Choroid plexus epithelial cell (primary cell): ENCODE measurements at places on chromosomes 2 and 18.
A peak's percentile ranks its signal among the peaks of the same experiment; 100 is the strongest.

DNA sequence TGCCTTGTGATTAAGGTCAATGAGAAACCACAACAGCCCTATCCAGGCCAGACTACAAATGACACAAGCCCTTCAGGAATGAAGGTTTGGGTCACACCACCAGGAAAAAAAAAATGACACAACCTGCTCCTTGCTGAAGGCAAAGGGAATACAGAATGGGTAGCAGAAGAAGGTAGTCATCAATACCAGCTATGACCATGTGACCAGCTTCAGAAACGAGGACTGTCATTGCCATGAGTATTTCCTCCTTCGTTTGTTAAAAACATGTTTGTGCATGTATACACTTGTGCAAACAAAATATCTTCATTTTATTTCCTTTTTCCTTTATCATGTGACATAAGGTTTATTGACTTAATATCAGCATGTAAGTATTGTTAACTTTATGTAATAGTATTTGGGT, 226.6 kb downstream of the CDH19 start:
- DNase-seq = no peak

DNA sequence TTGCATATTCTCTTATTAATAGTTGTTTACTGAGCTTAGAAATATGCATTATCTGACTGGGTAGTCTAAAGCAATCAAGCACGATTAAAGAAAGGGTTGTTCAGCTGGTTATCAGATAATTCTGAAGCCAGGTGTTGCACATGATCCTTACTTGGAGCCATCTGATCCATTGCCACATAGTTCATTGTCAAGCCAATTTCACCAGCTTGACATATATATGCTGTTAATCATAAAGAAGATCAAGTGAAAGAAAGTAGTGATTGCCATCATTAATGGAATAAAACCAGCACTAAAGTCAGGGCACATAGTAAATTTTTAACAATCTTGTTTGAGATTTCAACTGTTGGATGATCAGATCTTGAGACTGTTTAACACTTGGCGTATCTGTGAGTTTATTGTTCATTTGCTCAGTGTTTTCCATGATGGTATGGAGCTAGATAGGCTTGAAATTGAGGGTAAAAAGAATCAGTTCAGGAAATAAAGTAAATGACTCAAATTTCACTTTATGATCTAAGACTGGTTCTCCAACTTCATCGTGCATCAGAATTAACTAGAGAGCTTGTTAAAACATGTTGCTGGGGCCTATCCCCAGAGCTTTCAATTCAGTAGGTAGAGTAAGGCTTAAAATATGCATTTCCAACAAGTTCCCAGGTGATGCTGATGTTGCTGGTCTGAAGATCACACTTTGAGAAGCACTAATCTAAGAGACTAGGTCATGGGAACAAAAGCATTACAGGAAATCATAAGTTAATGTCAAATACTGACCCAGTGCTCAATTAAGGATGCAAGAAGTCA, 539.6 kb downstream of the SATB2 start:
- no peak for DNase-seq

DNA sequence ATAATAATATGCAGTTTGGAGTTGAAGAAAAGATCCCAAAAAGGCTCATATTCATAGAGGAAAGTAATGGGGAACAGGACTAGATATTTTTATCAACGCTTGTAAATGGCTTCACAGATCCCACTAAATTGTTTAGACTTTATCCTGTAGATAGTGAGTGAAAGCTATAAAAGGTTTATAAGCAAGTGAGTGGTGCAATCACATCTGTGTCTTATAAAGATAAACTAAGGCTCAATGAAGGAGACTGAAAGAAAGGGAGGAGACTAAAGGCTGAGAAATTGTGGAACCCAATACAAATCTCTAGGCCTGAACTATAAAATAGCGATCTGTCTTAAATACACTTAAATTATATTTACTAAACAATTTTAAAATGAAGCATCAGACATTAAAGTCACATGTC, 7.7 kb downstream of the SP3 start:
- DNase-seq = no peak

- DNase-seq = no peak
Observed at GRCh38 chr2:41832218-41832617, 215.6 kb upstream of the PKDCC start.

DNA sequence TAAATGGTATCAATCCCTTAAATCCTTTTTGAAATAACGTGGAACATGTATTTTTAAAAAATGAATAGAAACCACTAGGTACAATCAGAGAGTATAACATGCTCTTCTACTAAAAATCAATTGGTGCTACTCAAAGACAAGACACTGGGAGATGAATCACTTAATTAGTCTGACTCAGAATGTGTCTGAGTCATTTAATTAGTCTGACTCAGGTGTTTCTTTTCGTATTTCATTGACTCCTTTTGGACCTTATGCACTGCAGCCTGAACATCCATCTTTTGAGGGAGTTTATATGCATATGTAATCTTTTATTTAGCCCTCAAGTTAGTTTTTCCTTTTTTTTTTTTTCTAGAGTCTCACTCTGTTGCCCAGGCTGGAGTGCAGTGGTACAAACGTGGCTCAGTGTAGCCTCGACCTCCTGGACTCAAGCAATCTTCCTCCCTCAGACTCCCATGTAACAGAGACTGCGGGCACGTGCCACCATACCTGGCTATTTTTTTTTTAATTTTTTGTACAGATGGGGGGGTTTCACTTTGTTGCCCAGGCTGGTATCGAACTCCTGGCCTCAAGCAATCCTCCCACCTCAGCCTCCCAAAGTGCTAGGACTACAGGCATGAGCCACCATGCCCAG, 26.5 kb downstream of the PPP4R3B start:
- no peak for DNase-seq

DNA sequence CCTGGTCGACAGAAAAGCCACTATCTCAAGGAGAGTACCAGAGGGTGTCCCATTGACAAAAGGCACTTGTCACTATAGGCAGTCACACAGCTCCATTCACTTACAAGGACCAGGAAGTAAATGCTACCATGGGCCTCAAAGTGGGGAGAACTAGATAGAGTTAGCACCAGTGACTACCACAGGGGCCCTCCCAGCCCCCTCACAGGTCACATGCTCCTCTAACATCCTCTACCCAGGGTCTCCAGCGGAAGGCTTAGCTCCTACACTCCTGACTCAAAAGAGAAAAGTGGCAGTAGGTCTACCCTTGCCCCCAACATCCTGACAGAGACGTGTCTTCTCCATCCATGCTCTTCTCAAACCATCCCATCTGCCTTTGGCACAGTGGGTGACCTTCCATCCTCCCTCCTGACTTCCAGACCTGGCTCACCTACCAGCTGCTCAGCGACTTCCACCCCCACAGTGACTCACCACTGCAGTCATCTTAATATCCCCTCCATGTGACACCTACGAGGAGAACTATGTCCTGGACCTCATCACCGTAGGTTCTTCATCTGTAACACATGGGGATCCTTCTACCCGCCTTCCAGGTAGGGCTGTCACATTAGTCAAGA, 5.6 kb upstream of the DNMT3A start:
- no peak for DNase-seq

DNA sequence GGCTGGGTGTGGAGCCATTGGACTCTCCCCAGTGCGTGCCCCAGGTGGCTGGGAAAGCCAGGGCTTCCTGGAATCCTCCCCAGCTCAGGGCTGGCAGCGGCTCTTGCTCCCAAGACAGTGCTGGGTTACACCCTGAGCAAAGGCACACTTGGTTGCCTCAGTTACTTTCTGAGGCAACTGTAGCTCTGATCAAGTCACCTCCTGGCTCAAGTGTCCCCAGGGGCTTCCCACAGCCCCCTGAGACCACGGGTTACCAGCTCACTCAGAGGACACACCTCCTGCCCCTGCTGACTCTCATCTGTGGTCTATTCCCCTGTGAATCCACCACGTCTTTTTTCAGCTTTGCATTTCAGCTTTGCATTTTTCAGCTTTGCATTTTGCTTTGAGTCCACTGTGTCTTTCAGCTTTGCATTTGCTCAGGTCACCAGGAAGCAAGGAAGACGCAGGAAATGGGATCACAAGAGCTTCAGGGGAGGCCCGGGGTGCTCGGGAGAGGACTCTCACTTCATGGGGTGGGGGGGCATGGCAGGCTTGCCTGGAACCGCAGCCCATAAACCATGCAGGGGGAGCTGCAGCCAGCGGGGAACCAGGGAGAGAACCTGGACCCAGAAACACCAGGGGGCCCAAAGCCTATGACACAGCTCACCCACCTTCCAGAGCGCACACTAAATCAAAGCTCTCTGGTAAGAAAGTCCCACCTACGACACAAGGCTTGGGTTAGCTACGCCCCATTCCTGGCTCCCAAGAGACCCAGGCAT, 138.0 kb upstream of the ASB18 start:
- DNase-seq = no peak

- DNase-seq = no peak
Observed at GRCh38 chr18:74497324-74497676, 1.1 kb downstream of the CNDP2 start.

- DNase-seq = peak; percentile 71
Observed at GRCh38 chr2:86274265-86274917, 63.0 kb downstream of the REEP1 start.

- DNase-seq = no peak
Observed at GRCh38 chr2:49845671-49846070, 691.4 kb upstream of the FSHR start.

DNA sequence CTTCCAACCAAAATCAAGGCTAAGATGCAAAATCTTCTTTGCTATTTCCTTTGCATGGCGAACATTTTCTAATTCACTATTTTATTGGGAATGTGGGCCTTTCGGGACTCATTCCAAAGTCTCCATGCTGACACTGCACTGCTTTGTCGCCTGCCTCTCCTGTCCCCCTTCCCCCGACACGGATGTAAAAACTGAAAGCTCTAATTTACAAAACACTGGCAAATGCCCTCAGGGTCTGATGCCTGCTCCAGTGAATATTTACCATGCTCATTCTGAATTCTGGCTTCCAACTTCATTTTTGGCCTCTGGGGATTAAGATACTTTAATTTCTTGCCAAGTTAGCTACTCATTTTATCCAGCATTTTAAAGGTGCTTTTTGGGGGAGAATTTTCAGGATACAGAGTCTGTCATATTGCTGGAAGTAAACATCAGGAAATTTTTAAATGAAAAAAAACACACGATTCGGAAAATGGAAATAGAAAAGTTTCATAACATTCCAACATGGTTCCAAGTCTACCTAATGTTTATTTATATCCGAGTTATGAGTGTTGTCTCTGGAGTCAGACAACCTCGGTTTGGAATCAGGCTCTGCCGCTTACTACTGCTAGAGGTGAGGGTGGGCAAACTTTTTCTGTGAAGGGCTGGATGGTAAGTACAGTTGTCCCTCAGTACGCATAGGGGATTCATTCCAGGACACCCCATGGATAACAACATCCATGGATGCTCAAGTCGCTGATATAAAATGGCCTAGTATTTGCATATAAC, 14.6 kb upstream of the LTBP1 start:
- DNase-seq = no peak
